Stimulated activated CD8-positive, alpha-beta memory T cell treated with anti-CD3 and anti-CD28 coated beads, Interleukin-4, amount 100 ng/mL, for 48 hours (primary cell): ENCODE measurements at places on chromosomes 3 and 15.

GRCh38 chr3:30639937-30640336 lies 33.5 kb downstream of the TGFBR2 start:
- DNase-seq: no peak

DNA sequence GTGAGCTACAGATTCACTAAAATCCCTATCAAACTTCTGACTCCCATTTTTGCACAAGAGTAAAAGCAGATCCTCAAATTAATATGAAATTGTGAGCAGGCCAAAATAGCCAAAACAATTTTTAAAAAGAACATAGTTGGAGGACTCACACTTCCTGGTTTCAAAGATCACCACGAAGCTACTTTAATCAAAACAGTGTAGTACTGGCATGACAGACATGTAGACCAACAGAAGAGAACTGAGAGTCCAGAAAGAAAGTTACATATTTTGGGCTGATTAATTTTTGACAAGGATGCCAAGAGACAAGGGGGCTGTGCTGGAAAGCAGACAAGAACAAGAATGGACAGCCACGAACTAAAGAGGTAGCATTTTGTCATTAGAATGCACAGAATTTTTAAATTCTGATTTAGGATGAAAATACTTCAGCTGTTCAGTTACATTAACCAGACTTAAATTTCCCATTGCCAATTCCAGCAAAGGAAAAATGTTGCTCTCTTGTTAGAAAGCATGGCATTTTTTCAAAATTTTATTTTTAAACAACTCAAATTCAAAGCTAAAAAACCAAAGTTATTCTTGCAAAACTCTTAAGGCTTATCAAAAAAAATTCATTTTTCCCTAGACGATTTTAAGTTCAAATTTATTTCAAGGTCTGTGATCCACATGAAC lies 14.0 kb downstream of the RYK start:
- no peak for DNase-seq

- DNase-seq: peak; percentile 38
Observed at GRCh38 chr3:11155341-11156025, 1.2 kb downstream of the HRH1 start.

DNA sequence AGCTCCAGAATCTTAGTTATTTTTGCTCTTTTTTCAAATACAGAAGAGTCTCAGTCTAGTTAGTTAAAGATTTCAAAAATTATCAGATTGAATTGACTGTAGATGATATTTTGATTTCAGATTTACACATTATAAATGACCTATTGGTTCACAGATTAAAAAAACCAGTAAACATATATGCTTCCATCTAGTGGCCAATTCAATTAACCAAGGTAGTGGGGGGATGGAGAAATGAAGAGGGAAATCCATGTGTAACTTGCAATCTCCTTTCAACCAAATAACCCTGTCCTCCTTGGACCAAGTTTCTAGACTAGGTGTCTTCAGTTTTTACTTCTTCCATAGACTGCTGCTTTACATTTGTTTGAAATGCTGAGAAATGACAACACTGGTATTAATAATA lies 789.8 kb downstream of the ROBO1 start:
- DNase-seq: no peak

DNA sequence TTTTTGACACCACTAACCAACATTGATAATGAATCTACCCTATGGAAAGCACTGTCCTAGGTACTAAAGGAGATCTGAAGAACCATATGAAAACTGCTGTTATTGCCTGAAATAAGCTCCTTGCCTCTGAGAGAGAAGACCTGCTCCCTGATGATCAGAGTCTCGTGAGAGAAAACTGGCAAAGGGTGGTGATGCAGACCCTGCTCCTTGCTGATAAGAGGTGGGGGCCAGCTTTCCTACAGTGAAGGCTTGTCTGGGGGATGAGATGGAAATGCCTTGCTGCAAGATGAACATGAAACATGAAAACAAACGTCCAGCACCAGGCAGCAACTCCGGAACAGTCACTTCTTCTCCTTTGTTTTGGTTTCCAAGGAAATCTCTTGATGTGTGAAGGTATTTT lies 31.9 kb downstream of the RASGRP1 start:
- DNase-seq: no peak

DNA sequence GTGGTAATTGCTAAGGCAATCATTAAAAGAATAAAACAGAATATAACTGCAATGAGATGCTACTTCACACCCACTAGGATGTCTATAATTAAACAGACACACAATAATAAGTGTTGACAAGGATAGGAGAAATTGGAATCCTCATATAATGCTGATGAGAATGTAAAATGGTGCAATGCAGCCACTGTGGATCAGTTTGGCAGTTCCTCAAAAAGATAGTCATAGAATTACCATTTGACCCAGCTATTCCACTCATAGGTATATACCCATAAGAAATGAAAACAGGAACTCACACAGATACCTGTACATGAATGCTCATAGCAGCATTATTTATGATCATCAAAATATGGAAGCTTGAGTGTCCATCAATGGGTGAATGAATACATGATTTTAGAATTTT lies 9.6 kb upstream of the RNF111 start:
- DNase-seq: no peak

DNA sequence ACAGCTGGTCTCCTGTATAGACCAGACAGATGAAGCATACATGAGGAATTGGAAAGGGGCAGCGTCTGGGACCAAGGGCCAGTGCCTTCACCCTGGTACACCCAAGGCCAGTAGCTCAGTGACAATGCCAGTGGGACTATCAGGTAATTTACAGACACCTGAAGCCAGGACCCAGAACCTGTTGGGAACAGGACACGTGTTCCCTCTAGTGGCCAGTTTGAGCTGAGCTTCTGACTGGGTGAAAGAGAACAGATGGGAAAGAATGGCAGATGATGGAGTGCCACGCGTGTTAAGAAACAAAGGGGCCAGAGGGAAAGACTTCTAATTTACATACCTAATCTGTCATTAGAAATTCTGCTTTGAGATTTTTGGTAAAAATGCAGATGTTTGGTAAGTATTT lies 5.1 kb upstream of the SLC25A38 start:
- DNase-seq: peak; percentile 71

- no peak for DNase-seq
Observed at GRCh38 chr3:59540696-59541095, 490.9 kb upstream of the CFAP20DC start.

DNA sequence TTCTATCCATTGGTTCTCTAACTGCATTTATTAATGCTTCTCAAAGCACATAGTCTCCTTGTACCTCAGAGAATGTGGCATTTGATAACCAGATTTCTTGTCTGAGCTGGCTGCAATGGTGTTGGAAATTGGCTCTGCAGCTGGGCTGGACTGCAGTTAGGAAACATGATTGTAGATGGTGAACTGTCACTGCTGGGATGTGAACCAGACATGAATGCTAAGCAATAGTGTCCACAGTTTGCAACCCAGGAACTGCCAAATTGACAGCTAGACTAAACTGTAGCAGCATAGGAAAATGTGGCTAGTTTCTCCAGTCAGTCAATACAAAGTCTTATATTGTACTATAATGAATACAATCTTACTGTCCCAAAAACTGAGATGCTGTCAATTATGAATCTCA lies 656.6 kb upstream of the GOLIM4 start:
- no peak for DNase-seq

GRCh38 chr3:28940530-28940929 lies 340.3 kb upstream of the RBMS3 start:
- DNase-seq: no peak

DNA sequence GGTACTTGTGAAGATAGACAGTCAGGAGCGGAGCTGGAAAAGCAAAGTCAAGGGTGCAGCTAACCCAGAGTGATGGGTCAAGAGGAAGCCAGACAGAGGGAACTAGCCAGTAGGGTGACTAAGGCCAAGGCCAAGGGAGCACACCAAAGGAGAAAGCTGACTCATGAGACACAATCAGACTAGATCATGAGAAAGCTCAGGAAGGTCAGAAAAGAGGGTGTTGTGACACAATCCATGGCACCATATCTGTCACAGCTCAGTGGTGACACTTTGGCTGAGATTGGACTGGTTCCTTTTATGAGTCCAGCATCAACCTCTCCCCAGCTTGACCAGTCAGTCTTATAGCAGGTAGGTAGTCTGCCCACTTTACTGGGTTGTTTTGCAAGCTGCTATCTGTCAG lies 22.2 kb downstream of the P2RY1 start:
- DNase-seq: no peak

DNA sequence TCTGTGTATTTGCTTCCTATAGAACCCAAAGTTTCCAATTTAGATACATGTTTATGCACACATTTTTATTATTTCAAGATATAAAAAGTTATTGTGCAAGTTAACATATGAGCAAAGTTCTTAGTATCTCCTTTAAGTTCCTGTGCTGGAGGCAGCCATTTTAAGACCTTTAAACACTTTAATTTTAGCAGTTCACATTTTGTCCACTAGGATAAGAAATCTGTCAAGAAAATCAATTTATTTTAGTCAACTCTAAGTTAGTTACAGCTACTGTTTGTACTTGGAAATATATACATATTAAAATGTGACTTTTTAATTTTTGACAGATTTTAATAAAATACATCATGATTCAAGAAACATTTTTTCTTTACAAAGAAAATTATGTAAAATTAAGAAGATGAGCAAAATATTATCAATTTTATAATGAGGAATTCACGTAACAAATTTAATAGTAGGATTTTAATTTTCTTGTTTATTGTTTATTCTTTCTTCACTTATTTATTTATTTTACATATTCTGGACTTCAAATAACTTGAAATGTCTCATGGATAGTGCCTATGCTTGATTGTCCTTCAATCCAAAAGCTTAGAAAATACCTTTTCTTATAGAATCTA lies 402.6 kb upstream of the GBE1 start:
- DNase-seq: no peak

DNA sequence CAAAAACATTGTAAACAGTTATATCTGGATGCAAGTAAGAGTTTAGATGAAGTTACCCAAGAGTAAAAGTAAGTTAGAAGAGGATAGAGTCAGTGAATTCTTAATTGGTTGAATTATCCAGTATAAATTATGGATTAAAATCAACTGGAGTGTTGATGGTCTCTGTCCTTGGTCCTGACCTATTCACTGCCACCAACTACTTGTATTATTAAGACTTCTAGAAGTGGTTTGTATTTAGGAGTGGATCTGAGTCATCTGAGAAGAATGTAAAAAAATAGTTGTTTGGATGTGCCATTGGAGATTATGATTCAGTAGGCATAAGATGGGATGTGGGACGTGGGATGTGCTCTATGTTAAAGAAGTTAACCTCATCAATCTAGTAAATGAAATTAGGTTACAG lies 86.4 kb downstream of the SYNPR start:
- no peak for DNase-seq

DNA sequence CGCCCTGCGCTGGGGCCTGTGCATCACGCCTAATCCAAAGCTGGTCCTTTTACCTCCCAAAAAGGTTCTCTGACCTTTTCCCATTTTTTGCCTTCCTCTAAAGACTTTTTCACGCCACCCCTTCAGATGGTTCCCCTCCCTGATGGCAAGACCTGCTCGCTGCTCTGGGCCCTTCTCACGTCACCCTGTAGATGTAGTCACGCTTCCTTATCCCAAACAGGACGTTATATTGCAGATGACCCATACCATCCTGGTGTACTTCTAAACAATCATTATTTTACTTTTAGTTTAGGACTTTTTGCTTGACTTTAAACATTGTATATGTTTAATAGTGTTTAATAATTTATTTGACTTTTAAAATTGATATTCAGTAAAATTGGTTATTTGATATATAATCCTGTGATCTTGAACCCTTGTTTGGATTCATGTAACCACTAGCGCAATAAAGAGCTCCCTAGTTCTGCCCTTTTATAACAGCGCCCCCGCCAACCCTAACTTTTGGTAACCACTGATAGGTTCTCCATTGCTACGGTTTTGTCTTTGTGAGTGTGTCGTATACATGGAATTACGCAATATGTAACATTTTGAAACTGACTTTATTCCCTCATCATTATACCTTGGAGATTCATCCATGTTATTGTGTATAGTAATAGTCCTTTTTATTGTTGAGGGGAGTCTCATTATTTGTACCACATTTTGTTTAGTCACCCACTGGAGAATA lies 159.0 kb upstream of the CHRNA7 start:
- no peak for DNase-seq

DNA sequence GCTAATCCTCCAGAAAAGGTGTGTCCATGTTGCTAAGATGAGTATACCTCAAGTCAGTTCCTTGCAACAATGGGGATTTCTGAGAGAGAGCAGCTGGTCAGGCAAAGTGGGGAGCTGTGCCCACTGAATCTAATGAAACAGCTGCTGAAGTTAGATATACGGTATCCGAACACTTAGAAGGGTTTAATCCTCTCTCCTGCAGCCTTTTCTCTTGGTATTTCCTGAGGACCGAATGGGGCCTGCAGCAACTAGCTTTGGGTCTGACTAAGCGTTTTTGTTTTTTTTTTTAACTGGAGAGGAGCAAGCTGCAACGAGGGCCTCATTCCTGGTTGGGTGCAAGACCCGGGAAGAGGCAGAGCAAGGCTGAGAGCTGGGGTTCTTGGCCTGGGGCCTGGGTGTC lies 37.6 kb upstream of the BNC1 start:
- no peak for DNase-seq

GRCh38 chr15:100278596-100279380 lies 63.0 kb downstream of the ADAMTS17 start:
- no peak for DNase-seq

DNA sequence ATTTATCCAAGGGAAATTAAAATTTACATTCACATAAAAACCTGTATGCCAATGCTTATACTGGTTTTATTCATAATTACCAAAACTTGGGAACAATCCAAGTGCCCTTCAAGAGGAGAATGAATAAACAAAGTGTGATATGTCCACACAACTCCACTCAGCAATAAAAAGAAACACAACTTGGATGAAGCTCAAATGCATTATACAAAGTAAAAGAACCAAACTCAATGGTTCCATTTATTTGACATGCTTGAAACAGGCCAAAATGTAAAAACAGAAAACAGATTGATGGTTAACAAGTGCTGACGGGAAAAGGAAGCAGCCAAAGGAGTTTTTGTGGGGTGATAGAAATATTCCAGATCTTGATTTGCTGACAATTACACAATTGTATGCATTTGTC lies 23.5 kb downstream of the OCA2 start:
- DNase-seq: no peak

GRCh38 chr3:147417551-147418295 lies 8.6 kb downstream of the ZIC1 start:
- DNase-seq: no peak

GRCh38 chr3:143031327-143031726 lies 30.0 kb downstream of the U2SURP start:
- DNase-seq: no peak

DNA sequence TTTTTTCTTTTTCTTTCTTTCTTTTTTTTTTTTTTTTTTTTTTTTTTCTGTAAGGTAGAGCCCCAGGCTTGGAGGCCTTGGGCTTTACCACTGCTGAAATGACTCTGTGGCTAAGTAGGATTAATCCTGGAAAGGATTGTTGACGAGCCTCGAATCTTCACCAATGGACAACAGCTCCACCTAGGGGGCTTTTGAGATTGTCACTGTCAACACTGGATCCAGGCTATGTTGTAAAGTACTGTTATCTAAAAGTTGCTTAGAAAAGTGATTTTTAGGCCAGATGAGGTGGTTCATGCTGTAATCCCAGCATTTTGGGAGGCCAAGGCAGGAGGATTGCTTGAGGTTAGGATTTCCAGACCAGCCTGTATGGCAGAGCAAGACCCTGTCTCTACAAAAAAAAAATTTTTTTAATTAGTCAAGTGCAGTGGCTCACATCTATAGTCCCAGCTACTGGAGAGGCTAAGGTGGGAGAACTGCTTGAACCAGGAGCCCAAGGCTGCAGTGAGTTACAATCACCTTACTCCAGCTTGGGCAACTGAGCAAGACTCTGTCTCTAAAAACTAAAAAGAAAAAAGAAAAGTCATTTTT lies 41.6 kb downstream of the KLHL18 start:
- DNase-seq: peak; percentile 59
